HS-5 (cell line): ENCODE measurements at places on chromosomes 3 and 15.

- no peak for DNase-seq
Measured at GRCh38 chr3:63595221-63595620, 57.3 kb upstream of the SNTN start.

DNA sequence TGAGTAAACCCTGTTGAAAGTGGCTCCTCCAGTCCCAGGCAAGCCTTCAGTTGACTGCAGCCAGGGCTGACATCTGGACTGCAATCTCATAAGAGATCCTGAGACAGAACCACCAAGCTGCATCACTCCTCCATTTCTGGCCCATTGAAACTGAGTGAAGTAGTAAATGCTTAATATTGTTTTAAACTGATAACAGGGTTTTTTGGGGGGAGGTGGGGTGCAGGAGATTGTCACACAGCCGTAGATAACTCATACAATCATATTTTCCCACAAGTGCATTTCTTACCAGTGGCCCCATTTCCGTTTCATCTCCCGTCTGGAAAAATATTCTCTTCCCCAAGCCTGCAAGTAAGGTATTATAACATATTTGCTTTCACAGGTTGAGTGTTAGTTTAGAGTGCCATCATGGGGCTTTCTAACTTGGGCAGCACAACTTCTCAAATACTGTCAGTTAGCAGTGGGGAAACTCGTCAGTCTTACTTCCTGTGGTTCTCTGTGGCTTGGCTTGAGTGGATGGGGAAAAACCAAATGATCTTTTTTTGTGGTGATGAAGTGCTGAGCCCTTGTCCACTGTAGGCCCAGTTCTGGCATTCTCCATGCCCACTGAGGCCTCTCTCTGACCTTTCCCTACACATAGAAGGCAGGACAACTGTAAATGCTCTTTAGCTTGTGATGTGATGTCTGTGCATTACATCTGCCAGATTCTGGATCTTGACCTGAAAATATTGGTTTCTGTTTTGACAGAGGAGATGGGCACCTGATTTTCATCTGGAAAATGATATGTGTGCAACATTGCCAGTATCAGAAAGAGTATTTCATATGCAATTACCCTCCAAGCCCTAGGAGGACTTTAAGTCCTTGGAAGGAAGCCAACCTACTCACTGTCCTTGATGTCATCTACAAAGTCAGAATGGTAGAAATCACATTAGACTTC, 90.1 kb upstream of the BHLHE40 start:
- DNase-seq = no peak

DNA sequence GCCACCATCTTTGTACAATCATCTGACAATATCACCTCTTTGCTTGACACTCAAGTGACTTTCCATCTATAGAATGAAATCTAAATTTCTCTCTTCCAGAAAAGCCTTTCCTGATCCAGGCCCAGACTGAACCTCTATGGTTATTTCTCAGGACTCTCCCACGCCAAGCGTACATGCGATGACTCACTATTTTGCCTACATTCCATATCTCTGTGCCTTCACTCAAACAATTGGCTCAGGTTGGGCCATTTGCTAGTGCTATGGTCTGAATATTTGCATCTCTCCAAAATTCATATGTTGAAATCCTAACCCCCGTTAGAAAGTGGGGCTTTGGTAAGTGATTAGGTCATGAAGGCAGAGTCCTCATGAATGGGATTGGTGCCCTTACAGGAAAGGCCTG, 43.9 kb downstream of the ST3GAL6 start:
- DNase-seq = no peak

GRCh38 chr15:48385031-48385830, 54.0 kb downstream of the DUT start:
- DNase-seq = peak; percentile 97

GRCh38 chr3:153111016-153111415, 51.0 kb upstream of the RAP2B start:
- DNase-seq = no peak

DNA sequence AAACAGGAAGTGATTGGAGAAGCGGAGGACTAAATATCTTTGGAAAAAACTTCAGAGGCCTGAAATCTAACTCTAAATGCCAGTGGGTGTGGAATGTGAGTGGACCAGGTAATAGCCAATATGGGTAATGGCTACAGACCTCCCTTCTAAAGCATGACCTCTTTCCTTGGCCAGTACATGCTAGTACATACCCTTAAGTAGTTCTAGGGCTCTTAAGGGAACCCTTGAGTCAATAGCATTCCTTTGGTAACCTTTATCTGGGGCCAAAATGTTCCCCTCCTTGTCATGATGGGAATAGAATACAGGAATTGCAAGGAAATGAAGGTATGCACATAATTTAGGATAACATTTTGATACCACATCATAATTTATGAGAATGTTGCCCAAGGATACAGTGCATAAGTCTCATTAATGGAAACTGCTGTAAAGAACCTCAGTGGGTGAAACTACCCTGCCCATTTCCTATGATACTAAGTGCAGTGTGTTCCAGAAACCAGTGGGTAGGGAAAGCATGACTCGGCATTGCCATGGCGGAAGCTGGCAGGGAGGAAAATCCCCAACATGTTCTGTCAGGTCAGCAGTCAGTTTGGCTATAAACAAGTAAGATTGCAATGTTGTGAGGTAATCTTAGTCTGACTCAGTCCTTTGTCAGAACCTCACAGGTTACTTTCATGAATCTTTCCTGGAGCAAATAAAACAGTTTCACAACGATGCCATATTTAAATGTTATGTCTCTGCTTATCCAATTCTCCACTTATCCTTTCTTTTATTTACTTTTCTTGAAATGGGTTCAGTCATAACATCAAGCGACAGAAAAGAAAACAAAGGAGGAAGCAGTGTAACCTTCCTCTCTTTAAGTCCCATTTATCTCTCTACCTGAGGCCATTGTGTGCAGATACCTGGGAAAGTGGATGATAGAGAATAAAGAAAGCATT, 23.5 kb upstream of the RAP2B start:
- DNase-seq = peak; percentile 97

- no peak for DNase-seq
Measured at GRCh38 chr3:25785826-25786225, 2.6 kb upstream of the NGLY1 start.
